ENCODE measurements at places on chromosomes 5 and 9.

- DNase-seq, result no peak
Measured at GRCh38 chr5:67530609-67531255, 334.1 kb upstream of the CD180 start.

- DNase-seq, result no peak
Measured at GRCh38 chr5:41067714-41068568, 3.2 kb downstream of the MROH2B start.

GRCh38 chr5:158725297-158725851 lies 374.3 kb downstream of the EBF1 start:
- no peak for DNase-seq

DNA sequence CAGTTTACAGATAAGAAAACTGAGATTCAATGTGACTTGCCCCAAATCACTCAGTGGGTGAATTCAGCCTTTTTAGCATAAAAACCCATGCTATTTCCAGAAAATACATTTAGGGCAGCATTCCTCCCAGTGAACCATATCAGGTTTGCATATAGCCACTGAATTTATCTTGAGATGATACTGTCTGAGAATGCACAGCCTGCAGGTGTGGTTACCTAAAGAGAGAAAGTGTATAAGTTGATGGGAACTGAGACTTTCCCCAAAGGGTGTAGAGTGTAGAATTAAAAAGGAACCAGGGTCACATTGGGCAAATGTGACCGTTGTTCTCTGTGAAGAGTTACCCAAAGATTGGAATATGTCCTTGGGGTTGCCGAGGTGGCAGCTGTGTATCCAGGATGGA lies 100.0 kb upstream of the PIK3R1 start:
- no peak for DNase-seq

DNA sequence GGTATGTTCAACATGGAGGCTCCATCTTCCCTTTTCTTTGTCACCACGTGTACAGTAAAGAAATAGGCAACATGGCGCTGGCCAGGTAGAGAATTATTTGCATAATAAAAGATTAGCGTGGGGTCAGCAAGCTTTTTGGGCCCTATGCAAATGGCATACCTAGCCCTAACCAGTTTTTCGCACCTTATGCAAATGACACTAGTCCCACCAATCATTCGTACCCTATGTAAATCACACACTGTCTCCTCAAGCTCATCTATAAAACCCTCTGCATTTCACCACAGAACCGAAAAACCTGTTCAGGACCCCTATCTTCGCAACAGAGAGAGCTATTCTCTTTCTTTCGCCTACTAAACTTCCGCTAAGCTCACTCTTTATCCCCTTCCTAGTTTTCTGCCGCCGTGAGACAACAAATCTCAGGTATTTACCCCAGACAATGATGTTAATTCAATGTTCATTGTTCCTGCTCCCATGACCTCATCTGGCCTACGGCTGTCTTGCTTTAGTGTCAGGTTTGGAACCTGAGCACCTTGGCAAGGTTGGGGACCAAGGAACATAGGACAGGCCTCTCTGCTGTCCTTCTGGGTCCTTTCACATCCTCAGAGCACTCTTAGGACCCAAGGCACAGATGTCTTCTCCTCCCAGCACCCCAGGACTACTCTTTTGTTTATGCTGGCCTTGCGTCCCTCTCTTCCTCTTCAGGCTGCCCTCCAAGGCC lies 180.7 kb upstream of the RAI14 start:
- DNase-seq, result no peak
